Stimulated activated CD8-positive, alpha-beta memory T cell treated with anti-CD3 and anti-CD28 coated beads, Interleukin-15, amount 100 ng/mL, for 48 hours (primary cell): ENCODE measurements at places on chromosomes 5 and 9.

DNA sequence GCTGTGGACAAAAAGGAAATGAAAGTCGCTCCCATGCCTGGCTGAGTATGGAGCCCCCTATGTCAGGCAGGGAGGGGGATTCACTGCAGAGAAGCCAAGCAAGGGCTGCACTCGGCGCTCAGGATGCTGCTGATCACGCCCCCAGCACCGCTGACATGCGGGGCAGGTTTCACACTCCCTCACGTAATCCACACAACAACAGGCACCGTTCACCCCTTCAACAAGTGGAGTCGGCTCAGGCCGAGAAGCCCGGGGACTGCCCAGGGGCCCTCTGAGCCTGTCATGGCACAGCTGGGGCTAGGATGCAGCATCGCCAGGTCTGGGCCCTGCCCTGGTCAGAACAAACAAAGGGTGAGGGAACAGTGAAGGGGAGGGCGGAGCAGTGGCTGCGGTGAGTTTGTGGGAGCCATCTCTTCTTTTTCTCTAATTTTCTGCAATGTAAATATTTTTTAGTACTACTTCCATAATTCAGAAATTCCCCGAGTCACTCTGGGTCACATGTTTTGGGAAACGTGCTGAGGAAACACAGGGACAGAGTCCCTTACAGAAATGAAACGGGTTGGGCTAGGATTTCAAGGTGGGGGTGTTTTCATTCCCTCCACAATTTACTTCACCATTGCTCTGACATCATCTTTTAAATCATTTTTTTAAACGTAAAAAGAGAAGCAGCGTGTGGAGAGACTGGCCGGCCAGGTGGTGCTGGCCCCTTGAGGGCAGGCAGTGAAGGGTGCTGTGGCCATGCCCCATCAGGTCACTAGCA, 49.8 kb downstream of the PRRT1B start:
- no peak for DNase-seq

GRCh38 chr9:21976334-21976875, 17.8 kb downstream of the CDKN2A start:
- DNase-seq, result no peak

GRCh38 chr9:76690973-76691370, 73.3 kb upstream of the PCA3 start:
- DNase-seq, result no peak

DNA sequence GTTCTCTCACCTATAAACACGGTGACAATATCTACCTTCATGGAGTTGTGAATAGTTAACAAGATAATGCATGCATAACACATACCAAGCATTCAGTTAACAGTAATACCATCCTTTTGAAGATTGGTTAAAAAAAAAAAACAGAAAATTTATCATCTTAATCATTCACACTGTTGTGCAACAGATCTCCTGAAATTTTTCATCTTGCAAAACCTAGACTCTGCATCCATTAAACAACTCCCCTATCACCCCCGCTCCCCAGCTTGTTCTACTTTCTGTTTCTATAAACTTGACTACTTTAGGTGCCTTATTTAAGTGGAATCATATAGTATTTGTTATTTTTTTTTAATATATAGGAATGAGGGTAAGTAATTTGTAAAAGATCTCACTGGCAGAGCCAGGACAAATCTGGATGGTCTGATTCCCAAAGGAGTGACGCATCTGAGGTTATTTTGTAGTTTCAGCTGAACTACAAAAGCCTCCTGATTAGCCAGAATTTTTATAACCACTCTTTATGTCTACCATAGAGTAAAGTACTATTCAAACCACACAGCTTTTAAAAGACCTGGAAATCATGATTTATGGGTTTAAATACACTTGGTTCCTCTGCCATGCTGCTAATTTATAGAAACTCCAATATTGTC, 93.0 kb downstream of the FANCC start:
- DNase-seq, result no peak

DNA sequence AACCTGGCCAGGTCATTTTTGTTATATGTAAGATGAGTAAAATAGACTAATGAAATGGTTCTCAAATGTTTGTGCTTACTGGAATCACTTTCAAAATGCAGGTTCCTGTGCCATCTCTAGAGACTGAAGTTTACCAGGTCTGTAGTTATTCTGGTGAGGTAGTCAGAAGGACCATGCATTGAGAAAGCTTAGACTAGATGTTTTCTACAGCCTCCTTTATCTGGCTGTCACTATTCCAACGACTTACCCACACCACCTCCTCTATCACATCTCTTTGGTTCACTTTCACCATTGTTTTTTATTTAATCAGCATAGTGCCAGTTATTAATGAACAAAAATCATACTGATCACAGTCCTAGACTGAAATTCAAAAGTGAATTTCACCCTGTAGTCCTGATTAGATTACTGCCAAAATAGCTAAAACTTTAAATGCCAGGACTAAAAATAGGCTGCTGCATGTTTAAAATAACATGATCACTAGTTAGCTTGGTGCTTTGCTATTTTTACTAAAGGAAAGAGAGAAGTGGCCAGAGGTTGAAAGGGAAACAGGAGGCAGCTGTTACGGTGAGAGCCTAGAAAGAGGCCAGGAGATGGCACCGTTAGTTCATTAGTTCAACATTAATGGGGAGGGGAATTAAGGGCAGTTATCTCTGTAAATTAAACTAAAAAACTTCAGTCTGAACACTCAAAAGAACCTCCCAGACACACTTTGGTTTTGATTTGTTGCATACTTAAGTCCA, 13.9 kb upstream of the FNIP1 start:
- no peak for DNase-seq

- DNase-seq, result no peak
Observed at GRCh38 chr5:173278641-173279040, 43.6 kb upstream of the NKX2-5 start.

DNA sequence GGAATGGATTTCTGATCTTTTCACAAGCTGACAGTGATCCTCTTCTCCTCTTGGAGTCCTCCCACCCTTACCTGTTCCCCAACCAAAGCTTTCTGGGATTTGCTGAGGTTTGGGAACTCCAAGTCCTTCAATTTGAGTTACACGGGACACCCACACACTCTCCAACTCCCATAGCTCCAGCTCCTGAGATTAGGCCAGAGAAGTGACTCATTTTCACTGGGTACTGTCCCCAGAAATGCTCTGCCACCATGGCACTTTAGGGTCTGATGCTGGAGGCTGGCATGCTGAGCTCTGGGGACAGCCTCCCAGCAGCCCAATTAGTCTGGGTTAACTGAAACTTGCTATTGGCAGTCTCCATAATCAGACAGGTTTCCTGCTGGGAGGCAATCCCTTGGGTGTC, 14.0 kb upstream of the HRCT1 start:
- no peak for DNase-seq
